Amniotic stem cell (primary cell): ENCODE measurements at places on chromosomes 3 and 15.

GRCh38 chr3:29171043-29171990, 109.6 kb upstream of the RBMS3 start:
- DNase-seq = no peak

GRCh38 chr15:65828585-65828984, 36.5 kb upstream of the DENND4A start:
- DNase-seq = no peak

DNA sequence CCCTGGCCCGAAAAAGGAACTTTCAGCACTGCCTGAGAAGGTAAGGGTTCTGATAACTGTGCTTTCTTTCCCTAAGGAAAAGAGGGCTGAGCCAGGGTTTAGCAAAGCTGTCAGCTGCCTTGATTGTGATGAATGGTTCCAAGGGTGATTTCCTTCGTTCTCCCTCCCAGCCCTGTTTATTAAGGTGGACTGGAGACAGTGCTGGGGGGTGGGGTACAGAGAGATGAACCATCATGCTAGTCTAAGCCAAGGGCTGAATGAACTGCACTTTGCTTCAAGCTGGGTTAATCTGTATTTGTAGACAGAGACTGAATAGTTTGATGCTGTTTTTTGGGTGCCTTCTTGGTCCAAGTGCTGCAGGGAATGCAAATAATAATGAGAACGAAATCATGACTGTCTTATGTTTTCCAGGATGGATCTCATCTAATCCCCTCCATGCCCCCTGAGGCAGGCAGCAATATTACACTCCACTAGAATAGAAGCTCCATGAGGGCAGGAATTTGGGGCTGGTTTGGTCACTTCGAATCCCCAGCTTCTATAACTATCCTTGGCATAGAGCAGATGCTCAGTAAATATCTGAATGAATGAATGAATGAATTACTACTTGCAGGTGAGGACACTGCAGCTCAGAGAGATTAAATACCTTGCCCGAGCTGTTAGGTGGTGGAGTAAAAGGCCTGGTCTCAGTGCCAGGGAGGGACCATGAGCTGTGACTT, 10.9 kb downstream of the PXYLP1 start:
- DNase-seq = no peak

- DNase-seq = no peak
Measured at GRCh38 chr3:152245498-152246170, 23.1 kb upstream of the MBNL1 start.

DNA sequence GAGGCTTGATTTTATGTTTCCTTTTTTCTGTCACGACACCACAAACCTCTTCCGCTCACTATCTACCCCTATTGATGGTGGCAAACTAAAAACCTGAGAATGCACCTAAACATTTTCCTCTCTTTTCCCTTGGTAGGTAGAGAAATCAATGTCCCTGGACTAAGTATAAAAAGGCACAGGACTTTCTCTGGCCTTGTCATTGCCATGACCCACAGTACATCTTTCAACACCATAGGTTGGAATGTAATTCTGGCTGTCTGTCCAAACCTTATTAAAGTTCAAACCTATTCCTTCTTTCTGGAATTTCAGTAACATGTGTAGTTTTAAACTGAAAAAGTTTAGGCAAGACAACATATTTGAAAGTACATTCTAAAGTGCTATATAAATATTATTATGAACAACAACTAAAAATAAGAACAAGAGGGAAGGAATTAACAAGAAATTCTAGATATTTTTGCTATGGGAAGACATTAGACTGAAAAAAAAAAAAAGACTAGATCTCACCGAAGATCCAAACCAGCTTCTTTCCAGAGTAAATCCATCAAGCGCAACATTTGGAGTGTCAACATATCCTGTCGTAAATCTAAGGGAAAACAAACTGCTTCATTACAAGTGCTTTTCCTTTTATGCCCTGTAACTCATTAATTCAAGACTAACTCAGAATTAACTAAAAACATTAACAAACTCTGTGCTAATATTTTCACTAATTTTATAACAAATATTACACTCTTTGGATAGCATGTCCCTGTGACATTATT, 73.1 kb downstream of the FAIM start:
- no peak for DNase-seq

DNA sequence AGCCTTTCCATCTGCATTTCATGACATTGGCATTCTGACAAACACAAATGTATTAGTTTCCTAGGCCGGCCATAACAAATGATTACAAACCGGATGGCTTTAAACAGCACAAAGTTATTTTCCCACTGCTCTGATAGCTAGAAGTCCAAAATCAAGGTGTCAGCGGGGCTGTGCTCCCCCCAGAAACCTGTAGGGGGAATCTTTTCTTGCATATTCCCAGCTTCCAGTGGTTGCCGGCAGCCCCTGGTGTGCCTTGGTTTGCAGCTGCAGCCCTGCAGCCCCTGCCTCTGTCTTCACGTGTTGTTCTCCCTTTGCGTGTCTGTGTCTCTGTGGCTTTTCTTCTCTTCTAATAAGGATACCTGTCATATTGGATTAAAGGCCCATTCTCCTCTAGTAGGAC, 79.0 kb upstream of the CDV3 start:
- no peak for DNase-seq

DNA sequence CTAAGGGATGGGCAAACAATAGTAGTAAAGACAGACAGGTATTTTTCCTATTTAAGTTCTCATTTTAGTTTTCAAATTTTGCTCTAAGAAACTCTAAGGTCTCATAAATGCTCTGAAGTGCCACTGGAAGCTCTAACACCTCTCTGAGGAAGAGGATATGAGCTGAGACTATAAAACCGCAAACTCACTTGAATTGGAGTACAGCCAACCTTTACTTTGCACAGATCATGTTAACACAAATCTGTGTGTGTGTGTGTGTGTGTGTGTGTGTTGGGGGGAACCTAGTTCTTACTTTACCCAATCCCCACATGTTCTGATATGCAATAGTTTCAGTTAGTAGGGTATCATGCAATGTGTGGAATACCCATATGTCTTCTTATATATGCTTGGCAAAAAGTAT, 446.8 kb downstream of the CHL1 start:
- no peak for DNase-seq

GRCh38 chr3:88167173-88167572, 17.4 kb downstream of the C3orf38 start:
- no peak for DNase-seq

- DNase-seq = no peak
Measured at GRCh38 chr3:69787436-69788168, 48.3 kb downstream of the MITF start.
